ENCODE measurements at places on chromosomes 2 and 18. TPM values are rescaled to one million over a fixed set of nuclear protein-coding genes. Genes with fewer than 3 reads are reported as not detected.

Gene OR6B2
- total RNA-seq, result not detected

Gene DOCK10
- 8.7 TPM for total RNA-seq

Gene SLC5A7
- not detected for total RNA-seq

Gene SERPINB11
- not detected for total RNA-seq

Gene RAB31
- total RNA-seq, result 51.7 TPM

Gene EDAR
- total RNA-seq, result 0.03 TPM

Gene ANKRD36
- 10.5 TPM for total RNA-seq

Gene CLK1
- 39.6 TPM for total RNA-seq

Gene EVA1A
- total RNA-seq, result 30.0 TPM

Gene HRH4
- total RNA-seq, result 0.04 TPM

Gene TMEM247
- not detected for total RNA-seq

Gene ALPG
- not detected for total RNA-seq

Gene ABCG8
- not detected for total RNA-seq

Gene CCDC142
- total RNA-seq, result 9.4 TPM

Gene ASXL3
- total RNA-seq, result not detected

Gene WDR54
- total RNA-seq, result 80.9 TPM

Gene CDH7
- total RNA-seq, result not detected

Gene CCT4
- 251 TPM for total RNA-seq

Gene CFC1
- total RNA-seq, result not detected

Gene CCDC74B
- 9.7 TPM for total RNA-seq

Gene EMILIN1
- 0.37 TPM for total RNA-seq

Gene C1QL2
- total RNA-seq, result not detected

Gene TNS1
- total RNA-seq, result 1.8 TPM

Gene UGT1A3
- 0.88 TPM for total RNA-seq

Gene REV1
- total RNA-seq, result 30.2 TPM

Gene ZBTB7C
- total RNA-seq, result under 0.01 TPM

Gene CENPO
- total RNA-seq, result 29.8 TPM

Gene IGFBP5
- 0.20 TPM for total RNA-seq

Gene NAPG
- total RNA-seq, result 28.6 TPM

Gene IL1B
- 98.9 TPM for total RNA-seq

Gene KCNS3
- 5.1 TPM for total RNA-seq

Gene TBR1
- total RNA-seq, result not detected

Gene MERTK
- total RNA-seq, result 0.07 TPM

Gene LAMA1
- 7.5 TPM for total RNA-seq

Gene PPP1R1C
- 7.3 TPM for total RNA-seq

Gene DLX2
- 1.4 TPM for total RNA-seq

Gene AQP12B
- not detected for total RNA-seq

Gene HOXD13
- total RNA-seq, result not detected

Gene KLHL14
- total RNA-seq, result not detected

Gene MATN3
- total RNA-seq, result 4.3 TPM

Gene DYNC1I2
- 140 TPM for total RNA-seq

All from foreskin keratinocyte (primary cell).